ENCODE measurements at places on chromosomes 3 and 15.

- no peak for DNase-seq
These were observed 181.2 kb upstream of the SMAD3 start for GRCh38 chr15:66884115-66884622.

DNA sequence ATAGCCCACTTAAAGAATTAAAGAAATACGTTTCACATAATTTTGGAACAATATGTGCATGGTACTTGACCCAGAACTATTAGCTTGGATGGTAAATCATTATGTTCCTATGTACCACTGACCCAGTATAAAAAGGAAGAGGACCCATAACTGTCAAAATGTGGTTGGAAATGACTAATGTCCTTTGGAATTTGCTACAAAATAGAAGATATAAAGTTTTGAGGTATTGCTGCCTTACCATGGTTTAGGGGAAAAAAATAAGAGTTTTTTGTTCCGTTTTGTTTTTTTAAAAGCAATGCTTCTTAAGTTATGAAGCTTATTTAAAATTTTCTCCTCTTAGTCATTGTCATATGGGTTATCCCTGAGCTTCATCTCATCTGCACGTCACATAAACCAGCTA is 15.8 kb upstream of the TFDP2 start:
- no peak for DNase-seq

- no peak for DNase-seq
These were observed 43.2 kb downstream of the CMTM8 start for GRCh38 chr3:32281570-32282106.

GRCh38 chr3:126355777-126356372 is 1.3 kb downstream of the KLF15 start:
- no peak for DNase-seq

Data from epithelial cell of esophagus (primary cell).